DMS 273 treated with DMSO at 0.1 percent for 48 hours (cell line): ENCODE measurements at places on chromosomes 11 and 22.

DNA sequence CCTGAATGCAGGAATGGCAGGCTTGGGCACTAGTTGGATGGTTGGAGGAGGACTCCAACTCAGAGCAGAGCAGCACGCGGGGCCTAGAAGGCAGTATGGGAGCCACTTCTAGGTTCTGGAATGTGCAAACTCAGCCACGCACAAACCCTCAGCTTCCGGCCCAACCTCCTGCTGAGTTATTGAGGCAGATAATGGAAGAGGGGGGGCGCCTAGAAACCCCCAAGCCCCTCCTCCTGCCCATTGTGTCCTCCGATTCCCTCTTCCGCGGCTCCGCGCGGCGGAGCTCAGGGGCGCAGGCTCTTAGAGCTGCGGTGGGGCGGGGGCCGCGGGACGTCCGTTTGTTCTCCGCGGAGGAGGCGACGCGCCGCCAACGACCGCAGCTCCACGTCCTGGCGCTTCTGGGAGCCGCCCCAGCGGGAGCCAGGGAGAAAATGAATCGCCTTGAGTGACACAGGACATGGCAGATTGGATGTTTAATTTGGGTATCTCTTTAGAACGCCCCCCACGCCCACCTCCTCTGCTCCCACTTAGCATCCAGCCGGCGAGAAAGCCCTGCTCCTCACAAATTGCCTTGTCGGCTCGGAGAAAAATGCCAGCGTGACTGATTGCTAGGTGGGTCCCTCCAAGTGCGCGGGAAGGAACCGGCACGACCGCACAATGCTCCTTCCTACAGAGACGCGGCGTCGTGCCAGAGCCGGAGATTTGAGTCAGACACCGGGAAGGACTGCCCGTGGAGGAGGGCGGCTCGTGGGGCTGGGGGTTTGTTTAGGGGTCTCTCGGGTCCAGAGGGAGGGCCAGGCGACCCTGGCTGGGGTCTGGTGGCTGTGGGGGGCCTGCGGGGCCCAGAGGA is 144.6 kb downstream of the NECTIN1 start:
- no peak for DNase-seq

- DNase-seq, result no peak
Measured at GRCh38 chr11:7645206-7645605, 28.1 kb downstream of the CYB5R2 start.

- no peak for DNase-seq
Measured at GRCh38 chr11:118313242-118313641, 8.7 kb downstream of the CD3E start.

- DNase-seq, result no peak
Measured at GRCh38 chr11:12144330-12145174, 34.2 kb downstream of the MICAL2 start.

- no peak for DNase-seq
Measured at GRCh38 chr11:118715837-118716260, 36.4 kb upstream of the TREH start.

GRCh38 chr22:49954991-49955580 is 5.5 kb upstream of the PIM3 start:
- DNase-seq, result no peak
